ENCODE measurements at places on chromosomes 16 and 17. TPM values are rescaled to one million over a fixed set of nuclear protein-coding genes. Genes with fewer than 3 reads are reported as not detected.

GRCh38 chr16:75099738-75100602 lies 16.6 kb downstream of the LDHD start:
- no peak for DNase-seq

- DNase-seq, result no peak
These were observed 18.5 kb upstream of the DOC2B start for GRCh38 chr17:199806-200545.

DNA sequence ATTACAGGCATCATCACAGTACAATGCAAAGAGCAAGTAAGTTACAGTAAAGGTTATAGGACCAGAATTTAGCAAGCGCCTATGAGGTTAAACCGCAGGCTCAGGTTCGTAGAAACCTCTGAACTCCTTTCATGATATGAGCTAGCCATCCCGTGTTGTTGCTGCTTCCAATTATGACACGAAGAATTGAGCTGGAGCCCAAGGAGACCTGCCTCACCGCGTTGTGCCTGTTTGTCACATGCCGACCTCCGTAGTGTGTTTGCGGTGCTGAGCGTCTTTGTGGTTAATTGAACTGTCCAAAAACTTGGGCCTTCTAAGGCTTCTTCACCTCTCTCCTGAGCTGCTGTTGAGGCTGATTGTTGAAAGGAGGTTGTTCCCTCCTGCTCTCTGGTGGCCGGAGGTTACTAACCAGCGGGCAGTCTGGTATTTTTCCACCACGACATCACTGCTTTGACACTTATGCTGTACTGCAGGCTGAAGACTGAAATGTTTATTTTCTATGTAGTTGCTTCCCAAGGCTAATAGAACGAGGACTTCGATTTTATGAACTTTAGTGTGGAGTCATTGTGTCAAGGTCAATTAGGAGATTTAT lies 67.5 kb downstream of the SEC14L1 start:
- DNase-seq, result no peak

PYY gene
- 0.39 TPM for polyA plus RNA-seq

RNF112 gene
- polyA plus RNA-seq, result 1.8 TPM

Measured in right renal pelvis (tissue), 4 donors.